ENCODE measurements at places on chromosomes 12 and 14. TPM values are rescaled to one million over a fixed set of nuclear protein-coding genes. Genes with fewer than 3 reads are reported as not detected.

BDKRB2 gene
- 0.22 TPM for polyA plus RNA-seq

DNA sequence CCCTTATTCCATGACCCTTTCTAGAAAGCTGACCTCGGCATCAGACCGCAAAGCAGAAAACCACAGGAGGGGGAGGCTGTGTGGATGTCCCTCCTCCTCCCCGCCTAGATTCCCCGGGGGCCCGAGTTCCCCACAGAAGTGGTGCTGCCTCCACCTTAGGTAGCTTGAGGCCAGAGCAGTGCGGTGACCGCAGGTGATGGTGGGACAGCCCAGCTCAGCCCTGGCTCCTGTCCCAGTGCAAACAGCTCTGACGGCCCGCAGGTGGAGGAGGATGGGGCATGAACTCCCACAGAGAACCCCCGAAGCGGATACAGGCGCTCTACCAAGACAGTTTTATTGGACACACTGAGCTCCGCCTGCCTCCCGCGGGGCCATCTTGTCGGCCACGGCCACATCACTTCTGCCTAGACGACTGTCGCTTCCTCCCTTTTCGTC lies 19.5 kb downstream of the ARL6IP4 start:
- no peak for DNase-seq

- peak; percentile 90 for DNase-seq
These were observed 122.9 kb downstream of the OTOGL start for GRCh38 chr12:80222261-80222660.

DNA sequence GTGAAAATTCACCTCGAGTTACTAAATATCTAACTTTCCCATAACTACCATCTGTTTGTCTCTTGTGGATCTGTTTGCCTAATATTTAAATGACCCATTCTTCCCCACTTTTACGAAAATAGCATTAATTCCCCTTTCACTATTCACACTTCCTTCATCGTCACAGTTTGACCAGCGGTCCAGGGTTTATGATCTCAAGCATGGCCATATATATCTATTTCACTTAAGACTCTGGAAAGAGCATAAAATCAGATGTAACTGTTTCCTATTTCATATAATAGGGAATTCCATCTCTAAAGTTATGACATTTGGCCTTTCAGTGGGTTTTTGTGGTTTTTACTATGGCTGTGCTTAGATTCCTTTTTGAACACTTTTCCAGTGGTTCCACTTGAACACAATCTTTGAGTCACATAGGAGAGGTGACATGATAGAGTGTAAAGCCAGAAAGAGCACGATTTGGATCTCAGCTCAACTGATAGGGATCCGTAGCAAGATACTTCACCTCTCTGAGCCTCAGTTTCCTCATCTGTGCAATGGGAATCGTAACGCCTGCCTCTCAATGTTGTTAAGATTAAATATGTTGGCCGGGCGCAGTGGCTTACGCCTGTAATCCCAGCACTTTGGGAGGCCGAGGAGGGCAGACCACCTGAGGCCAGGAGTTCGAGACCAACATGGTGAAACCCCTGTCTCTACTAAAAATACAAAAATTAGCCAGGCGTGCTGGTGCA lies 754 bp upstream of the BCL2L14 start:
- no peak for DNase-seq

- DNase-seq, result no peak
These were observed 10.8 kb upstream of the MDM1 start for GRCh38 chr12:68342966-68343365.

DNA sequence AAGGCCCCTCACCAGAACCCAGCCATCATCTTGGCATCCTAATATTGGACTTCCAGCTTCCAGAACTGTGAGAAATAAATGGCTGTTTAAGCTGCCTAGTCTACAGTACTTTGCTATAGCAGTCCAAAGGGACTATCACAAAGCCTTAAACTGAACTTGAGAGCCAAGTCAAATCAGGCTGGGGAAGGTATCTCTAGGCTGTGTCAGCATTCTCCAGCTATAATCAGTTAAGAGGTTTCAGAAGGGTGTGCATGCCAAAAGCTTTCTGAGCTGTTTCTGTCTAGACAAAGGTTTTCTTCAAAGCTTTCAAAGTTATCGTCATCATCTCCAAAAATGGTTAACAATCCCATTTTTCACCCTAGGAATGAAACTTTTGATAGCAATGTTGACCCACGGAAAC lies 7.6 kb downstream of the ASCL4 start:
- no peak for DNase-seq

DNA sequence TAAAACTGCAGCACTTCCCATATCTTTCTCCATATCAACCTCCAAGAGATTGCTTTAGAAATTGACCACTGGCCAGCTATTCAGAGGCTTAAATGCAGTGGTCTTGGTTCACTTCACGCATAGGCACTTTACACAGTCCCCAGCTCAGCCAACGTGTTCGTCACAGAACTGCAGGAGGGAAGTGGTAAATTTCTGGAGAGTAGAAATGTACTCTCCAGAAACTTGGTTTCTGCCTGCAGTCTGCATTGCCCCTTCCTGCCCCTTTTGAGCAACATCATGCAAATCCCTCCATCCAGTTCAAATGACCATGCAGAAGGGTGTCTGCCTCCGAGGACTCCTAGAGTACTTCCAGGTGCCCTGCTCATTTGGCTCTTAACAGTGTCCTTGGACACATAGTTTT lies 42.7 kb upstream of the NEDD1 start:
- no peak for DNase-seq

SLC39A5 gene
- polyA plus RNA-seq, result 0.11 TPM

- DNase-seq, result no peak
These were observed 121.2 kb downstream of the GPR135 start for GRCh38 chr14:59344016-59344415.

ADAM21 gene
- 0.05 TPM for polyA plus RNA-seq

- no peak for DNase-seq
These were observed 207.0 kb upstream of the C14orf180 start for GRCh38 chr14:104372390-104373054.

CCDC177 gene
- polyA plus RNA-seq, result not detected

KLRC2 gene
- polyA plus RNA-seq, result not detected

STYK1 gene
- polyA plus RNA-seq, result 6.0 TPM

KRT82 gene
- polyA plus RNA-seq, result not detected

RESF1 gene
- polyA plus RNA-seq, result 40.3 TPM

ERP27 gene
- polyA plus RNA-seq, result 0.70 TPM

DNA sequence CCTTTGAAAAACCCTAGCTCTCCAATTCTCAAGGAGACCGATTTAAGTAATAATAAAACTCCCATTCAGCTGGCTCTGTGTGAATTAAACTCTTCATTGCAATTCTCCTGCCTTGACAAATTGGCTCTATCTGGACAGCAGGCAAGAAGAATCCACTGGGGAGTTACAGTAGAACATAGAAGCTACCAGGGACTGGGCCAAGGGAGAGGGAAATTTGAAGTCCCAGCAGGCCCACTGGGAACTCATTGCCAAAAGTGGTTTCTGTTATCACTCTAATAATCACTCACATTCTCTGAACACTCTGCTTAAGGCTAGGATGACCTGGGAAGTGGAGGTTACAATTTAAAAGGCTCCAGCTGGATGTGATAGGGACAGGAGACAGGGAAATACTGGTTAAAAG lies 384.5 kb upstream of the CCDC196 start:
- DNase-seq, result no peak

GRCh38 chr14:93538413-93538812 lies 107.7 kb downstream of the UNC79 start:
- DNase-seq, result no peak

DNA sequence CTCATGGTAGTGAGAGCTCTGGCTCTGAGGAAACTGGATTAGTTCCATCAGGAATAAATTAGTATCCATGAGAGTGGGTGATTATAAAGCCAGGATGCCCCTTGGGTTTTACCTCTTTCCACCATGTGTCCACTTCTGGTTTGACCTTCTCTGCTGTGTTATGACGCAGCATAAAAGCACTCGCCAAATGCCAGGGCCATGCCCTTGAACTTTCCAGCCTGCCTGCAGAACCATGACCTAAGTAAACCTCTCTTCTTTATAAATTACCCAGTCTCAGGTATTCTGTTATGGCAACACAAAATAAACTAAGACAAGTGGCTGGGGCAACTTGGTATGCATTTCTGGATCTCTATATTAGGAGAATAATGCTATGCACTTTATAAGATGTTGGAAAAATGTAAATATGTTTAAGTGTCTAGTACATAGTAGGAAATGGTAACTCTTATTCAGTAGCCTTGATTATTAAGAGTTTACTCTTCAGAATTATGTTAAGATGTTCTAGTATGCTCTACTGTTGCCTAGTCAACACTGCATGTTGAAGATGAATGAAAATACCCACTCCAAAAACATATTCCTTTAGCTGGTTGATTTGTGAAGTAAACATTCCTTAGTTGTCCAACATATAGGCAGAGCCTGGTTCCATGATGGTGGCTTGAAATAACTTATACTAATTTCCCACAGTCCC lies 455.6 kb upstream of the TMPO start:
- no peak for DNase-seq

DNA sequence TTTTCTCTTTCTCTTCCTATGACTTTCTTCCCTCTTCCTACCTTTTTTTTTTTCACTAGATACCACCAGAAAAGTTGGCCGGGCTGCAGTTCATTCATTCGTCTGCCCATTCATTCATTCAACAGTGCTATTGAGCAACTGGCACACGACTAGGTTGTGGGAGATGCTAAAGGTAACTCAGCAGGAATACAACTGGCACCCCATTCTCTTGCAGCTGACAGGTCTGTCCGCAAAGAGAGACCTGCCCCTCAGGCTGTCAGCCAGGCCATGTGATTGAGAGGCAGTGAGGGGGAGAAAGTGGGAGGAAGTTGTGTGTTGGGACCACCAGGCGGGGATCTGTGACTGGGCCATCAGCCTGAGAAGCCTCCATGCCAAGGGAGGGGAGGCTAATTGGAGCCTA lies 105.2 kb downstream of the TSPAN9 start:
- no peak for DNase-seq

DNA sequence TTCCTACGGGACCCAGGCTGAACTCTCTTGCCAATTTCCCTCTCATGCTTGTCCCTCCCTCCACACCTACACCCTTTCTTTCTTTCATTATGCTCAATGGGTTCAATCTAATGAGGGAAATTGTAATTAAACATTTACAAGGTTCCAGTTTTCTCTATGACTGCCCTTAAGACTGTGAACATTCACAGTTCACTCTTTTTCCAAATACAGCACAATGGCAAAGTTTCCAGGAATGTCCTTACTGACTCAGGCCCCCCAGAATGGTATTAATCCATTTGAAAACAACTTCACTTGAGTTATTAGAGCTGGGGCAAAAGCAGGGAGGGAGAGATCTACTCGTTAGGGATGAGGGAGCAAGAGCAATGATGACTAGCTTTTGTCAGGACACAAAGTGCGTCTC lies 892.1 kb downstream of the NRXN3 start:
- no peak for DNase-seq

MYF5 gene
- polyA plus RNA-seq, result not detected

PRH2 gene
- polyA plus RNA-seq, result 0.21 TPM

ACOT4 gene
- polyA plus RNA-seq, result 0.75 TPM

- no peak for DNase-seq
These were observed 302.5 kb downstream of the DPF3 start for GRCh38 chr14:72591391-72591790.

ITGA5 gene
- polyA plus RNA-seq, result 657 TPM

LRRK2 gene
- polyA plus RNA-seq, result 0.26 TPM

DNA sequence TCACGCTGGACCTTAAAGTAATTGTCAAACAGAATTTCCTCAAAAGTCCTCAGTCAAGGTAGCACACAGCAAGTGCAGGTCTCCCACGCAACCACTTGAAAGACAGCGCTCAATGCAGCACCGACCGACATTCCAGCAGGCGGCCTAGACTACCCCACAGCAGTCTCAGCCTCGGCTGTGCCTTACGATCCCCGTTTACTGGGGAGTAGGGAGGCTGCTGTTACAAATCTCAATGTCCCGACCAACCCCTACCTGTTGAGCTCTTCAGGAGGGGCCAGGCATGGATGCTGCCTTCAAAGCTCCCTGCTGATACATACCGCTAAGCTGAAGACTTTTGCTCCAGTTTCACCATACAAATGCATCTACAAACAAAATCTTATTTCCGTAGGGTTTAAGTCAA lies 21.8 kb downstream of the VPS37B start:
- no peak for DNase-seq

CBLN3 gene
- polyA plus RNA-seq, result 7.8 TPM
